Left ventricle myocardium superior (tissue), 1 donor: ENCODE measurements at places on chromosomes 2 and 18. TPM values are rescaled to one million over a fixed set of nuclear protein-coding genes. Genes with fewer than 3 reads are reported as not detected.

GRCh38 chr2:111919365-111919764 lies 21.0 kb downstream of the MERTK start:
- no peak for DNase-seq

DNA sequence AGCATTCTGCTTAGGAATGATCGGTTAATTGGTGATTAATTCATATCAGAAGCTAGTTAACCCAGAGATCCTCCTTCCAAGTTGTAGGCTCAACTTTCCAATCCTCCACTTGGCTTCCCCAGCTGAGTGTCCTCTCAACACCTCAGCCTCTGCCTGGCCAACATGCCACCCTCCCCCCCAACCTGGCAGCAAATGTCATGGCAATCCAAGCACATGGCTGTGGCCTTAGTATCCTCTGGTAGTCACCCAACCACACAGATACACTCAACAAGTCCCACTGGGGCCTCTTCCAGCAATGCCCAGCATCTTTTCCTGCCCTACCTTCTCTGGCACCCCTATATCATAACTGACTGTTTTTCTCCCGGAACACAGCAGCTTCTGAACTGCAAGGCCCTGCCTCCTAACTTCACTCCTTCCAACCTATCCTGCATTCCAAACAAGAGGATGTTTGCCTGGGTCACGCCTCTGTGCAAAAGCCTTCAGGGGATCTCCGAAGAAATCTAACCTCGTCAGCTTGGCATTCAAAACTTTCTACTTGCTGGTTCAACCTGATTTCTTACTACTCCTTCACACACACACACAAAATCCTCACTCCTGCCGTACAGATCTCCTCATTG lies 195.0 kb downstream of the CYP26B1 start:
- no peak for DNase-seq

DNA sequence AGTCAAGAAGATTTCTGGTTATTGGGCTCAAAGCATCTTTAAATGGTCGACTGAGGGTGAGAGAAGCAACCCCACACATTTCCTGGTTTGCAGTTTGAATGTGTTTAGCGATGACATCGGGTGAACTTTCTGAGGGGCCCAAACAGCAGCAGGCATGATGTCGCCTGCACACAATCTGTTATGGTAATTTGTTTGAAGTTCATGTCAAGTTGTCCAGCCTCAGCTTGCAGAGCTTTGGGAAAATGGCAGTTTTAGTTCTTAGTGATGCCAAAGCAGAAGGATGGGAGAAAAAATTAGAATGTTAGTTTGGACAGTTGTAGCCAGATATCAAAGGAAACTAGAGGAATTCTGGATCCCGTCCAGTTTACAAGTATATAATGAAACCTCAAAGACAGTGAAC lies 284.6 kb downstream of the MBD5 start:
- DNase-seq = no peak

STEAP3 gene
- 11.8 TPM for total RNA-seq

SP3 gene
- total RNA-seq = 36.7 TPM
